ENCODE measurements at places on chromosomes 13 and 19. TPM values are rescaled to one million over a fixed set of nuclear protein-coding genes. Genes with fewer than 3 reads are reported as not detected.

The SLC1A5 gene
- 10.1 TPM for total RNA-seq

The NPAS1 gene
- not detected for total RNA-seq

GRCh38 chr19:5624018-5624663 is 1.3 kb downstream of the SAFB start:
- DNase-seq, result no peak

GRCh38 chr19:51808333-51808986 is 13.5 kb downstream of the FPR3 start:
- DNase-seq, result no peak

The TEX26 gene
- not detected for total RNA-seq
